T-cell (primary cell): ENCODE measurements at places on chromosomes 12 and 14. TPM values are rescaled to one million over a fixed set of nuclear protein-coding genes. Genes with fewer than 3 reads are reported as not detected.

GRCh38 chr14:104723651-104724406 lies at the start of gene ADSS1:
Gene ADSS1, plus strand, starts transcription at chr14:104724229. Its CDS starts 42 bp downstream, at chr14:104724271.
- no peaks in the 10 kb centered on the region for H3K36me3 ChIP-seq
- H3K4me3 ChIP-seq = peak within 1 kb of the TSS; percentile 66
- H3K27ac ChIP-seq = no peak within 1 kb of the TSS
- peak; percentile 35 for DNase-seq
- H3K4me1 ChIP-seq = no peaks in the 10 kb centered on the region

GRCh38 chr12:53267306-53267998 lies 647 bp upstream of the ESPL1 start:
- peak overlapping the region; percentile 71 for H3K27ac ChIP-seq
- no peak for DNase-seq
- no peaks in the 10 kb centered on the region for H3K36me3 ChIP-seq
- H3K4me1 ChIP-seq = peaks cover 16% of the 10 kb centered on the region
- no peaks in the 10 kb centered on the region for H3K27me3 ChIP-seq

IFNG-AS1 gene
- 1.2 TPM for total RNA-seq

DCN gene
- total RNA-seq = 6.8 TPM

SERPINA12 gene
- not detected for total RNA-seq

GRCh38 chr14:72621387-72622065 lies 272.4 kb downstream of the DPF3 start:
- no peaks in the 10 kb centered on the region for H3K27me3 ChIP-seq
- no peak overlapping the region for H3K27ac ChIP-seq
- no peak for DNase-seq
- H3K36me3 ChIP-seq = no peaks in the 10 kb centered on the region
- no peaks in the 10 kb centered on the region for H3K4me1 ChIP-seq

- H3K27me3 ChIP-seq = no peaks in the 10 kb centered on the region
- H3K27ac ChIP-seq = no peak overlapping the region
- H3K36me3 ChIP-seq = no peaks in the 10 kb centered on the region
- no peak overlapping the region for H3K4me3 ChIP-seq
These were observed 60.1 kb downstream of the SUSD6 start for GRCh38 chr14:69671365-69672030.

DNA sequence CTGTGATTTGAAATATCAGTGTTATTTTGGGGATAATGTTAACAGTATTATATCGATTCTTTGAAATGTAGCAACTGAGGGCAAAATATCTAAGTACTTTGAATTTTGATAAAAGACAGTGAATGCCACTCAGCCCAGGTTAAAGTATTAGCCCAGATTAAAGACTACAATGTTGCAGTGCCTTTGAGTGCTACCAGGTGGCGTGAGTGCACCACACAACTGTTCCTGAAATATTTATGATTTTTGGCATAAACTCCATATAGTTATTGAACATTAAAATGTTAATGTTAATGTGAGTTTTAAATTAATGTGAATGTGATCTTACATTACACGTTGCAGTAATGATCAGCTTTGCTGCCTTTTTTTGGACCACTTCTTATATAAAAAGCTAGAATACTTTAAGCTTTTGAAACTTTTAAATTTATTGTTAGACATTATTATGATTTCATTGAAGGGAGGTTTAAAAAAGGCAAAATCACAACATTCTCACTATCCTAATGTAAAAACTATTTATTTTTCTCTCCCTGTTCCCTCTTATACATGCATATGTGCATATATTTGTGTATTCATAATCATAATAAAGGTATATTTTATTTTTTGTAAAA lies 22.5 kb downstream of the MRPS35 start:
- DNase-seq = no peak
- no peaks in the 10 kb centered on the region for H3K27me3 ChIP-seq
- H3K36me3 ChIP-seq = no peaks in the 10 kb centered on the region

- H3K27ac ChIP-seq = no peak overlapping the region
- peaks cover 2% of the 10 kb centered on the region for H3K27me3 ChIP-seq
- DNase-seq = no peak
- no peak overlapping the region for H3K4me3 ChIP-seq
- H3K36me3 ChIP-seq = no peaks in the 10 kb centered on the region
These were observed 190.6 kb downstream of the TTC8 start for GRCh38 chr14:89015016-89015415.

DNA sequence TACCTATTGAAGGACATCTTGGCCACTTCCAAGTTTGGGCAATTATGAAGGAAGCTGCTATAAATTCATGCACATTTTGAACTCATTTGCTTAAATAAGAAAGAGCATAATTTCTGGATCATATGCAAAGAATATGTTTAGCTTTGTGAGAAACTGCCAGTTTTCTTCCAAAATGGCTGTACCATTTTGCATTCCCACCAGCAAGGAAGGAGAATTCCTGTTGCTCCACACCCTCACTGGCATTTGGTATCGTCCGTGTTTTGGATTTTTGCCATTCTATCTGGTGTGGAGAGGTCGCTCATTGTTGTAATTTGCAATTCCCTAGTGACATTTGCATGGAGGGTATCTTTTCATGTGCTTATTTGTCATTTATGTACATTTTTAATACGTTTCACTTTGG lies 339.3 kb downstream of the DAD1 start:
- H3K4me1 ChIP-seq = no peaks in the 10 kb centered on the region
- no peak for DNase-seq
- H3K36me3 ChIP-seq = no peaks in the 10 kb centered on the region
- H3K27ac ChIP-seq = no peak overlapping the region

GLS2 gene
- total RNA-seq = 10.1 TPM

GRCh38 chr12:121613462-121613861 lies 12.9 kb upstream of the ORAI1 start:
- no peaks in the 10 kb centered on the region for H3K36me3 ChIP-seq
- no peaks in the 10 kb centered on the region for H3K4me1 ChIP-seq
- no peak for DNase-seq
- no peak overlapping the region for H3K4me3 ChIP-seq
- H3K27ac ChIP-seq = no peak overlapping the region
- no peaks in the 10 kb centered on the region for H3K27me3 ChIP-seq
